ENCODE measurements at places on chromosomes 12 and 14.

- DNase-seq: no peak
Observed at GRCh38 chr12:13085968-13086686, 17.3 kb downstream of the GSG1 start.

DNA sequence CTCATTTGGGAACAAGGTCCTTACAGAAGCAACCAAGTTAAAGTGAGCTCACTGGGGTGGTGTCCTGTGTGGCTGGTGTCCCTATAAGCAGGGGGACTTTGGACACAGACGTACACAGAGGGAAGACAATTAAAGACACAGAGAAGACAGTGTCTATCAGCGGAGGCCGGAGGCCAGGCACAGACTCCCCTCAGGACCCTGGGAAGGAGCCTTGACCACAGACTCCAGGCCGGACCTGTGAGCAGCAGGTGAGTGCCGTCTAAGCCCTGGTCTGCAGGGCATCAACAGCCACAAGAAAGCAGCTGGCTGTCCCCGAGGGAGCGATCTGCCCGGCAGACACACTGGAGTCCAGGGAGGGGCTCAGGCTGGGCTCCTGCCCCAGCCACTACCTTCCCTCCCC lies 219.1 kb upstream of the C14orf180 start:
- DNase-seq: no peak

DNA sequence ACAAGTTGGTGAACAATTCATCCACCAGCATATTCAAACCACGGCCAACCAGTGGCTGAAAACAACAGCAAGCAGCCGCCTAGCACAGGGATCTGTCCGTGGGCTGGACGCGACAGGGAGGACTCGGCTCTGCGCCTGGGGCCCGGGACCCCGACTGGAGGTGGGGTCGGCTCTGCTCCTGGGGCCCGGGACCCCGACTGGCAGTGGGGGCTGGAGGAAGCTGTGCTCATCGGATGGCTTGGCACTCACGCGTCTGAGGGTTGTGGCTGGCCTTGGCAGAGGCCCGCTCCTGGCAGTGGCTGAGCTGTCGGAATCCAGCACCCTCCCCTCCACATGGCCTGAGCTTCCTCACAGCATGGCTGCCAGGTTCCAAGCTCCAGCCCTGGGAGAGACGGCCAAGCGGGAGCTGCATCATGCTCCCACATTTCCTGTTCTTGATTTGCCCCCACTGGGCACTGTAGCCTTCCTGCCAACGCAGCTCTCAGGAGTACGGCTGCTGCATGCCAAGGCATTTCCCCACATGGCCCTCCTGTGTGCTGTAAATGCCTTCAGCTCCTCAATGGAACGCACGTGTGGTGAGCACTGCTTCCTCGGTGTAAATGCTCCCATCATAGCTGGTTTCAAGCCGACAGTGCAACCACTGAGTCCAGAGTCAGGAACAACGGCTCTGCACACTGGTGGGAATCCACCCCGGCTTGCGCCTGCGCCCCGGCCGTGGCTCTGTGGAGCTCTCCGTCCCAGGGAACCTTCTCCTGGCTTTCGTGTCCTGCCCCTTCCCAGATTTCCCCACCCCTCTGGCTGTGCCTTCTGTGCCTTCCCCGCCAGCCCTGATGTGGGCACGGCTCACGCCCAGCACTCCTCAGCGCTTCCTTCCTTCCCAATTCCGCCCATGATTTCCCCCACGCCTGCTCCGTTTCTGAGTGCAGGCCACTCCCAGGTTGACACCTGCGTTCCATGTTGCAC lies 7.3 kb upstream of the GALNT9 start:
- no peak for DNase-seq

- no peak for DNase-seq
Observed at GRCh38 chr12:9240776-9241175, 32.6 kb upstream of the PZP start.

GRCh38 chr14:38387821-38388220 lies 131.9 kb upstream of the CLEC14A start:
- no peak for DNase-seq

DNA sequence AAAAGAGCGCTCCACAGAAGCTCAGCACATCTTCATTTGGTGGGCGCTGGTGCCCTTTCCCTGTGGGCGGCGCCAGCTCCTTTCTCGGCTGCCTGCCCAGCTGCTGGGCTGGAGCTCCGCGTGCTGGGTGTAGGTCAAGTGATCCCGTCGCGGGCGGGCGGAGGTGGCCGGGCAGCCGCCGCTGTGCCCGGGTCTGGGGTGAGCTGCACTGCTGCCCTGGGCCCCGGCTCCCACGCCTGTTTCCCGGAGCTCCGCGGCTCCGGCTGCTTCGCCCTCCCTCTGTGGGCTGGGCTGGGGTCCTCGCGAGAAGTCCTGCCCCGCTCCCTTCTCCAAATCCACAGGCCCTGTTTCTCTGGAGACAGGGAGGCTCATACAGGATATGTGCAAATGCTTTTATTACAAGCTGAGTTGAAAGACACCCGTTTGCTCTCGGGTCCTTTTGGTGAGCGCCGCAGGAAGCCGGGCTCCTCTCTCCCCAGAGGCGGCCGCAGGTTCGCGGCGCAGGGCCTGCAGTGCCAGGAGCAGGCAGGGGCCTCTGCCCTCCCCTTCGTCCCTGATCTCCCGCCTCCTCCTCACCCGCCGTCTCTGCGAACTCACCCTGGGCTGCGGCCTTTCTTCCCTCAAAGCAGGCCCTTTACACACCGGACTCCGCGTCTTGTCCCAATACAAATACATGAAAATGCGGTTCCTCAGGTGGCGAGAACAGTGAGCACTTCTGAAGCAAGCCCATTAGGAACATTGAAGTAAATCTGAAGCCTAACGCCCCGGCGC lies 67.8 kb upstream of the CAPRIN2 start:
- DNase-seq: no peak

DNA sequence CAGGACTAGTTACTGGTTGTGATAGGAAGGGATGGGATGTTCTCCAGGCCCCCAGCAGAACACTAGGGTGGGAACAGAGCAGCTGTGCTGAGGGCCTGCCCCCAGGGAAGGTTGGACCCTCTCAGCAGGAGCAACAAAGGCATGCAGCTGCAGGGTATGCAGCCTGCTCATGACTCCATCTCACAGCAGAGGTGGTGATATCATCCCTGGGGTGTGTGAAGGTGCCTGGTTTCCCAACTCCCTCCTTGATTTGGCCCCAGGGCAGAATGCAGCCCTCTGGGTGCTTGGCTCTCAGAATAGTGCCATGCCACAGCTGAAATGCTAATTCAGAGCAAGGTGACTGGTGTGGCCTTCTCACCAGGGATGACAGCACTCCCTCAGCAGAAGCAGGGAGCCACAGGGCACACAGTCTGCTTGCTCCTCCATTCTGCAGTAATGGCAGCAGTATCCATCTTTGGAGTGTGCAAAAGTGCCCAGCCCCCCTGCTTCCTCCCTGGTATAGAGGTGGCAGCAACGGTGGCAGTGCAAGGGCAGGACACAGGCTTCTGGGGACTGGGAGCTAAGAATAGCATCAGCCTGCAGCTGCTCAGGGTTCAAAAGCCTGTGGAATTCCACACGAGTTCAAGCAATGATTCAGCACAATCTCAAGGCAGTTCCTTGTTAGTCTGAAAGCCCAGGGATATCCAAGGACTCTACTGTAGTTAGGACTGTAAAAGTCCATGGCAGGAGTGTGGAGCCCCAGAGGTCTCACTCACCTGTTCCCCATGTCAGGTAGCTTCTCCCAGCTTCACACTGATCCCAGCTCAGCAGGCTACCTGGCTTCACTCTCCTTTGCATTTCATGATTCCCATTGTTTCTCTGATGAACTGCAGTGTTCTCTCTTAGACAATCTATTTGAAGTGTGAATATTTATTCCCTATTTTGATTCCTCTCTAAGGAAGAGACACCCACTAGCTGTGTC lies 298.1 kb upstream of the FOXG1 start:
- DNase-seq: no peak

- DNase-seq: no peak
Observed at GRCh38 chr12:57098546-57098945, 9.6 kb downstream of the NAB2 start.

GRCh38 chr14:38718519-38718918 lies 384.5 kb downstream of the SEC23A start:
- no peak for DNase-seq

DNA sequence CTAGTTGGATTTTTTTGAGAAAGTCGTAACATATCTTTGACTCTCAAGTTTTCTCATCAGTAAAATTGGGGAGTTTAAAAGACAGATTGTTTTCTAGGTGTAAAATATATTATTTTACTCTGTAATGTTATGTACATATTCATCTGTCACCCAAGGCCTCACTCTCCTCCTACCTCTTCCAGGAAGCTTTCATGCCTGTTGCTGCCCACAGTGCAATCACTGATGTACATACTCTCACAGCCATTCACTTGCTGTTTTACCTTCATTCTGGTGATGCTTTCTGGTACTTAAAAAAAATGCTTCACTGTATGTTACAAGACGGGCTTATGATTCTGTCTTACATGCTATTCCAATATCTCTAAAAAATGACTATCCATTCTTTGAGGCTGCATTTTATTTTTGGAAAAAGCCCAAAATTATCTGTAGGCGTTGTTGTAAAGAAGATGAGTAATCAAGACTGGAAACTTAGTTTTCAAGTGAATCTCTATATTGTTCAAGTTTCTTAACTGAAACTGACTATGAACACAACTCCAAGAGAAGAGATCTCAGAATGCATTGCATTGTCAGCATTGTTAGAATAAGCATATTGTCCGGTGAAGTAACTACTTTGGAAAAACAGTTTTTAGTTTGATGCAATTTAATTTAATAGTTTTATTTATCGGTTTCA lies 82.5 kb downstream of the LMO3 start:
- DNase-seq: no peak

GRCh38 chr12:18951218-18951617 lies 178.3 kb upstream of the PLEKHA5 start:
- DNase-seq: no peak

DNA sequence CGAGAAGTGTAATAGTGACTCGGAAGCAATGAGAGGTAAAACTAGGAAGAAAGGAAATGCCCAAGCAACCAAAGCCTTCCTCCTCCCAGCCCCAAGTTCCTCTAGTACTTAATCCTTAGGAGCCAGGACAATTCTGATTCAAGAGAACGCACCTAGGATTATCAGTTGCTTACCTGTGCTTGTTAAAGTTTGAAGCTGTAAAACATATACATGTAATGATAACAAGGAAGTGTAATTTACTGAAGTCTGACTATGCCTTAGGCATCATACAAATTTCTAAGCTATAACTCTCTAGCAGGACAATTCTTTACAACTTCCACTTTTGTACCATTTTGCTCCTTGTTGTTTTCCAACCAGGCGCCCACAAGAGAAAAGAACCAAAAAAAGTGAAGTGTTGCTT lies 92.8 kb upstream of the OSBPL8 start:
- DNase-seq: no peak

GRCh38 chr12:124434354-124434753 lies 133.1 kb downstream of the NCOR2 start:
- DNase-seq: no peak

DNA sequence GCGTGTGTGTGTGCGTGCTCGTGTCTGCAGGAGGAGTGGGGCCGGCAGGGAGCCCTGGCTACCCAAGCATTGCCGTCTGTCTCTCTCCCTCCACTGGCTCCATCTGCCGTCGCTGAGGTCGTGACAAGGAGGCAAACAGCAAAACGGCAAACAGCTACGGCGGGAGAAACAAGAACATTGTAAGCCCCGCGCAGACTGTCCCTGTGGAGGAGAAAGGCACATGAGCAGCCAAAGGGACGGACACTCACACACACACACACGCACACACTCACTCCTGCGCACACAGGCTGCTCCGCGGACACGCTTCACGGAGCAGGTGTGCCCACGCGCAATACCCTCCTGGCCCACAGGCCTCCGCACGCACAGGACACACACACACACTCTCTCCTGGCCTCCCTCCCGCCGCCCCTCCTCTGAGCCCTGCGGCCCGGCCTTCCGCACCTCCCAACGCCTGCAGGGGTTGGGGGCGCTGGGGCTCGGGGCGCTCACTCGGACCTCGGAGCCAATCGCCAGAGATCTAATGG lies 905 bp downstream of the CISTR start:
- no peak for DNase-seq

- no peak for DNase-seq
Observed at GRCh38 chr14:71693381-71693780, 238.8 kb upstream of the RGS6 start.

GRCh38 chr12:8035440-8036010 lies 3.0 kb downstream of the FOXJ2 start:
- no peak for DNase-seq
